ENCODE measurements at places on chromosomes 6 and 20.

GRCh38 chr20:24667689-24668383 is 198.4 kb downstream of the SYNDIG1 start:
- no peak for DNase-seq

- no peak for DNase-seq
These were observed 121.7 kb downstream of the MRPL14 start for GRCh38 chr6:44005507-44005903.

- no peak for DNase-seq
These were observed 1.8 kb upstream of the BHLHE23 start for GRCh38 chr20:63008541-63009044.

GRCh38 chr6:141218583-141218982 is 914.1 kb upstream of the GJE1 start:
- no peak for DNase-seq

GRCh38 chr20:61561111-61561830 is 309.2 kb downstream of the CDH4 start:
- no peak for DNase-seq
